ENCODE measurements at places on chromosomes 4 and X. TPM values are rescaled to one million over a fixed set of nuclear protein-coding genes. Genes with fewer than 3 reads are reported as not detected.

DNA sequence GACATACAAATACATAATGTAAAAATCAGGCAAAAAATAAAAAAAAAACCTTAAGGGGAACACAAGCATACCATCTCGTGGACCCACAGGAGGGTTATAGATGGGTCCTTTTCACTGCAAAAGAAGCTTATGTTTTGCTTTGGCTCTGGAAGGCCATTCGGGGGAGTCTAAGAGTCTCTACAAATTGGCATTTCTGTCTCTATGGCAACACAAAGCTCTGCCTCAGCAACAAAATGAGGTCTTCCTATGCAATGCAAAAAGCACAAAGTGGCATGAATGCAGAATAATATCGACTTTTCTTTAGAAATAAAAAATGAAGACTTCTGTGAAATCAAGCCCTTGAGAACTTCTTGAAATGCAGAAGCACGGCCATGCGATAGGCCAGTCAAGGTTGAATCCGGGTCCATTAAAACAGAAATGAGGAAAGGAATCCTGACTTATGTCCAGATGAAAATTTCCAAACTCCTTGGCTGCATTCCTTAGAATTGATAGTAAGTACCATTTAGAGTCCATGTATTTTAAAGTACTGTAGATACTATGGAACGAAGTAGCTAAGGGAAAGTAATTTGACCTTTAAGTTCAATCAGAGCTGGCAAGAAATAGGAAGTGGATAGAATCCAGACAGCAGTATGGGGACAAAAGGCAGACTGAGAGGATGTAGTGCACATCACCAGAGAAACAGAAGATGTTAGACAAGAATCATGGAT is 63.7 kb upstream of the PDLIM3 start:
- H3K36me3 ChIP-seq: no peaks in the 10 kb centered on the region
- DNase-seq: no peak
- peaks cover 16% of the 10 kb centered on the region for H3K27me3 ChIP-seq
- no peaks in the 10 kb centered on the region for H3K4me1 ChIP-seq
- H3K4me3 ChIP-seq: no peak overlapping the region

The FAM53A gene
- 2.7 TPM for total RNA-seq

GRCh38 chrX:136256026-136256425 is 4.8 kb upstream of the MAP7D3 start:
- no peaks in the 10 kb centered on the region for H3K27me3 ChIP-seq
- no peak overlapping the region for H3K27ac ChIP-seq
- H3K4me1 ChIP-seq: peaks cover 28% of the 10 kb centered on the region
- no peaks in the 10 kb centered on the region for H3K36me3 ChIP-seq
- DNase-seq: no peak

GRCh38 chr4:126957987-126958386 is 674.8 kb upstream of the INTU start:
- no peak overlapping the region for H3K27ac ChIP-seq
- no peaks in the 10 kb centered on the region for H3K36me3 ChIP-seq
- no peaks in the 10 kb centered on the region for H3K4me1 ChIP-seq
- no peak overlapping the region for H3K4me3 ChIP-seq

- H3K4me1 ChIP-seq: peaks cover 2% of the 10 kb centered on the region
- no peaks in the 10 kb centered on the region for H3K36me3 ChIP-seq
- H3K27ac ChIP-seq: no peak overlapping the region
- H3K4me3 ChIP-seq: no peak overlapping the region
- no peak for DNase-seq
These were observed 99.5 kb downstream of the COX18 start for GRCh38 chr4:72969976-72970375.

Measured in activated T-helper 2 cell treated with anti-CD3 and anti-CD28 coated beads, Interferon-gamma antibody, Interleukin-2, Interleukin-4, amounts not matched to agents 10 μg/mL and 5 μg/mL and 100 μg/mL, durations not matched to agents 14 hours and 24 hours and 36 hours (primary cell).